NCI-H524 treated with DMSO at 0.1 percent for 48 hours (cell line): ENCODE measurements at places on chromosomes 6 and 20.

DNA sequence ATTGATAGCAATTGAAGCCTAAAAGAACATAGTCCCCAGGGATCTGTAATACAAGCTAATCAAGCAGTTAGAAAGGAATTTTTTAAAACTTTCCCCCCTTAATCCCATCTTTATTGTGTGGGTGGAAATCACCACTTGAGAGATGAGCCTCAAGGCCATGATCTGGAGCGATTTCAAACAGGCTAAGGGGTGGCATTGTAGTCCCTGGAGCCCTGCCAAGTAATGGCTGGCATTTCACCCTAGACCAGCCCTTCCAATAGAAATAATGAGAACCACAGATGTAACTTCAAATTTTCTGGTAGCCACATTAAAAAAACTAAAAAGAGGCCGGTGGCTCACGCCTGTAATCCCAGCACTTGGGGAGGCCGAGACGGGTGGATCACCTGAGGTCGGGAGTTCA is 46.9 kb downstream of the PRDM1 start:
- DNase-seq = no peak

DNA sequence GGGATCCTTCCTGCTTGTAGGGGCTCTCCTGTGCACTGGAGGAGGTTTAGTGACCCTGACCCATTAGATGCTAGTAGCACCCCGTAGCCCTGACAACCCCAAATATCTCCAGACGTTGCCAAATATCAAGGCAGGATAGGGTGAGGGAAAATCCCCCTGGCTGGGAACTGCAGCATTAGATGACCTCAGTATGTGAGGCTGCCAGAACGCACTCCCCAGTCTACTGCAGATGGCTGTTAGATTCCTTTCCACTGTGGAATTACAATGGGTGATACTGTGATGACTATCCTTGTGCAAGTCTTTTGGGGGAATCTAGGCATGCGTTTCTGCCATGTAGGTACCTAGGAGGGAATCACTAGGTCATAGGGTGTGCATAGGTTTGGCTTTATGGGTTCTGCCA is 226.3 kb upstream of the KCNG1 start:
- no peak for DNase-seq

- no peak for DNase-seq
Measured at GRCh38 chr6:137845460-137845859, 21.6 kb upstream of the TNFAIP3 start.

DNA sequence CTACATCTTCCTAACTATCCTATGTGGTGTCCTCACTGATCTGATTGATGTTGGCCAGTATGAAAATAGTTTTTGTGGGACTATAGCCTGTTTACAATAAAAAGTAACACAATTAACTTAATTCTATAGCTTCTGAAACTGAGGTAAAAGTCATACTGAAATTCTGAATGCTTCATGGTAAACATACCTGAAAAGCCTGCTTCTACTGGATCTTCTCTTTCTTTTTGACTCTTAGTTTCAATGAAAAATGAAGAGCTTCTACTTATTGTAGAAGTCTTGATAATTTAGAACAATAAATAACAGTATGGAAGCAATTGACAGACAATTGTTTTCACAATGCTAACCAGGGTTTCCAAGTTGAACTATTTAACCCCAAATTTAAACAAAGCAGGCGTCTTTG is 383.9 kb upstream of the MMS22L start:
- DNase-seq = no peak

GRCh38 chr6:74061201-74061600 is 365.2 kb downstream of the CD109 start:
- no peak for DNase-seq

DNA sequence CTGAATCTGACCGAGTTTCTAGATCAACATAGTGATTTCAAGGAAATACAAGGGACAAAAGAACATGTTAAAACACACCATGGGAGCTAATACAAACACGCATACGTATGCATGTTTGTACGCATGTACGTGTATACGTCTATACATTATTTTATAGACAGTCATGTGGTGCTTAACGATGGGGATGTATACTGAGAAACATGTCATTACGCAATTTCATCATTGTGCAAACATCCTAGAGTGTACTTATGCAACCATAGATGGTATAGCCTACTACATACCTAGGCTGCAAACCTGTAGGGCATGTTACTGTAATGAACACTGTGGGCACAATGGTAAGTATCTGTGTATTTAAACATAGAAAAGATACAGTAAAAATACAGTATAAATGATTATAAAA is 25.0 kb upstream of the NELFCD start:
- DNase-seq = no peak

GRCh38 chr6:106974336-106974998 is at the start of gene CD24:
Gene CD24, minus strand, starts transcription at chr6:106974729. Its CDS starts 83 bp downstream, at chr6:106974646.
- DNase-seq = peak; percentile 20

GRCh38 chr6:122676688-122677087 is 66.5 kb downstream of the PKIB start:
- no peak for DNase-seq

DNA sequence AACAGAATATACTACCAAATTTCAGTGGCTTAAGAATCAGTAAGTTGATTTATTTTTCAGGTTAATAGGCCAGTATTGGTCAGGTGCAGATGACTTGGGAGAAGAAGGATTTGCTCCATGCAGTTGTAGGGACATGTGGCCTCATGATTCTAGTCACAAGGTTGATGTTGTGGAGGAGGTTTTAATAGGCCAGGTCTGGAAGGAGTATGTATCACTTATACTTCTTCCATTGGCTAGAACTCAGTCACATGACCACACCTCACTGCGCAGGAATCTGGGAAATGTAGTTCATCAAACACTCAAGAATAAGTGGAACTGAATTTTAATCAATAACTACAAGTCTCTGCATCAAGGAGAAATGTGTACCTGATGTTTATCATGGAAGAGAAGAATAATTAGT is 281.5 kb upstream of the QKI start:
- no peak for DNase-seq

DNA sequence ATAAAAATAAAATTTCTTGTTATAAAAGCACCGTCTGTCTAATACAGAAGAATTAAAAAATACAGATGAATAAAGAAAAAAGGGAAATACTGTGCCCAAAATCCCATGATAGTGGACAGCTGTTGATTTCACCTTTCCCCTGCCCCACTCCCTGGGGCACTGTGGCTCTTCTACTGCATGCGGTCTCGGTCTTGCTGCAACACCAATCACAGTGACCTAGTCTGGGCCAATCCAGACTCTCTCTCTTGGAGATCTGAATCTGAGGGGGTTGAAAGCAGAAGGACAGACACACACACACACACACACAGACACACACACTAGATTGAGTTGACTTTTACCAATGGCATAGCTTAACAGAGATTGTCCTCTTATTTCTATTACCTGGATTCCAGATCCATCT is 70.5 kb upstream of the FYN start:
- DNase-seq = no peak

DNA sequence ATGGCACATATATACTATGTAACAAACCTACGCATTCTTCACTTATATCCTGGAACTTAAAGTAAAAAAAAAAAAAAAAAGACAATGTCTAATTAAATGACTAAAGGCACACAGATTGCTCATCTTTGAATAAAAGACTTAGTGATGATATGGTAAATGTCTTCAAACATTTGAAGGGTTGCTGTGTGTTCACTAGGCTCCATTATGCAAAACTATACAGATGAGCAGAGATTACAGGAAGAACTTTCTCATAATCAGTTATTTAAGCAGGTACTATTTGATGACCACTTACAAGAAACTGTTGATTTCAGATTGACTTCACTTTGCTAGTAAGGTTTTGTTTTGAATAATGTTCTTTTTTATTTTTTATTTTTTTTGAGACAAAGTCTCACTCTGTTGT is 34.4 kb downstream of the DNAH8 start:
- no peak for DNase-seq

DNA sequence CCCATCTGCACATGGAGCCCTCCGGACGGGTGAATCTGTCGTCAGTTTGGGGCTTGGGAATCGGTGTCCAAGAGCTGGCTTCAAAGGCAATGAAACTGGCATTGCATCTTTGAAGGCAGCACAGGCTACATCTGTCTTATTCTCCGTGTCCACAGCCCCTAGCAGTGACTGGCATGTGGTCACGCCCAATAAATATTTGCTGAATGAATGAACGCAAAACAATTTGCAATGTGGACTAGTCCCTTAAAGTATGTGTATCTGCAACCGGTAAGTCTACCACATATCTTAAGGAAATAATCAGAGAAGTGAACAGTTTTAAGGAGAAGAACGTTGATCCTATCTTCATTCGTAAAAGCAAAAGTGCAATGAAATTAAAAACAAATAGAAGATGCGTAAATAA is 8.0 kb upstream of the PMEPA1 start:
- no peak for DNase-seq

GRCh38 chr6:140271759-140272377 is 897.4 kb upstream of the CITED2 start:
- no peak for DNase-seq

DNA sequence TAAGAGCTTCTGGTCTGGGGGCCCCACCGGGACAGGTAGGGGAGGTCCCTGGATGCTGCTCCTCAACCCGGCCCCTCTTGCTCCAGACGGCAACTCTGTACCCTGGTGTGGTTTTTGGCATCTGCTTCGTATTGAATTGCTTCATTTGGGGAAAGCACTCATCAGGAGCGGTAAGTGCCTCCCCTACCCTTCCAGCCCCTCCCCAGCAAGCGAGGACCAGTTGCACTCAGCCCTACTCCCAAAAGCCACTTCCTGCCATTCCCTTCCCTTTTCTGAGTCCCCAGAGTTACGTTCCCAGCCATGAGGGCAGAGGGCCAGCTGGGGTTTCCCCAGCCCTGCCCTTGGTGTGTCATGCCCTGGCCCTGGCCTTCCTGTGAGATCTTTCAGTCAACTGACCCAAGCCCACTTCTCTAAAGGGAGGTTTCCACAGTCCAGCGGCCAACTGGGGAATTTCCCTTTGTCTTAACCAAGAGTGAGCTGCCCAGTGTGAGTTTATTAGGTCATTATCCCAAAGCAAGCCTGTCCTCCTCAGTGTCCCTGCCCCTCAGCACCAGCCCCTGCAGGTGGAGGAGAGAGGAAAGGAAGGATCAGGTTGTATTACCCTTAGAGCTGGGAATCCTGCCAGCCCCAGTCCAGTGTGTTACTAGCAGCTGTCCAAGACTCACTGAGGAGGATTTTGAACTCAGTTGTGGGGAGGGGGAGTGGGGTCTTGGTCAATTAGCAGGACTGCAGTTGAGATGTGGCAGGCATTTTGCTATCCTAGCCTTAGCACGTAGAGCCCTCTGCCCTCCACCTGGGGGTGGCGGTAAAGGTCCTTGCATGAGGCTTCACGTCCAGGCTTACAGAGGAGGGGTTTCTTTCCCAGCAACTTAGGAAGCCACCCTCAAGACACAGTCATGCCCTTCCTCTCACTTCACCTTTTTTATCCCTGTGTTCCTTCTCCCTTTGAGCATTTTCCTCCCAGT is 45.8 kb downstream of the TM9SF4 start:
- peak; percentile 28 for DNase-seq

DNA sequence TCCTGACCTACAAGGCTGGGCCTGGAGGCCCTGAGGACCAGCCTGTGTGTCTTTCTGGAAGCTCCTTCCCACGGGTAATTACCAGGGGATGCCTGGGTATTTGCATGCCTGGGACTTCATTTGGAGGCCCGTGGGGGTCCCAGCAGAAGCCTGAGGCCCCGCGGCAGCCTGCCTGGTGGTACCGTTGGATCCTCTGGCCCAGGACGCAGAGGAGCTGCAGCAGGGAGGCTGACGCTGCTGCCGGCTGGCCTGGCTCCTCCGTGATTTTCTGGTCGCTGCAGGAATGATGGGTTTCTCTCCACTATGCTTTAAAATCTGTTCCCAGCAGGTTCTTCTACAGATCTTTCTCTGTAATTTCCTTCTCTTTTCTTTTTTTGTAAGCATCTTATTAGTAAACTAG is 6.5 kb downstream of the CABLES2 start:
- no peak for DNase-seq

GRCh38 chr6:28906669-28907068 is 17.1 kb downstream of the TRIM27 start:
- no peak for DNase-seq

- peak; percentile 49 for DNase-seq
Measured at GRCh38 chr20:9397928-9398327, 116.5 kb upstream of the LAMP5 start.

GRCh38 chr6:47302043-47302442 is 7.7 kb downstream of the TNFRSF21 start:
- no peak for DNase-seq

DNA sequence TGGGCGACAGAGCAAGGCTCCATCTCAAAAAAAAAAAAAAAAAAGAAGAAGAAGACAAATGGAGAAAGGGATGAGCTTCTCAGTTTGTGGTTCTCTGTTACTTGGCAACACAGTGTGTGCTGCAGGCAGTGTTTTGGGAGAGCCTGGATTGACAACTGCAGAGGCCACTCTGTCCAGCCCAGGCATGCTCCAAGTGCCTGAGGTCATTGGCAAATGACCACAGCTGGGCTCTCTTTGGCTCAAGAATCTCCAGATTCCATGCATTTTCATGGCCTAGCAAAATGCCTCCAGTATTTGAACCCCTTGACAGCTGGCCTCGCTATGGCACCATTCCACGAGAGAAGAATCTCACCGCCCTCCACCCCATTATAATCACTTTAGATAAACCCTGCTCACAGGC is 126.2 kb downstream of the ANKRD60 start:
- DNase-seq = no peak

DNA sequence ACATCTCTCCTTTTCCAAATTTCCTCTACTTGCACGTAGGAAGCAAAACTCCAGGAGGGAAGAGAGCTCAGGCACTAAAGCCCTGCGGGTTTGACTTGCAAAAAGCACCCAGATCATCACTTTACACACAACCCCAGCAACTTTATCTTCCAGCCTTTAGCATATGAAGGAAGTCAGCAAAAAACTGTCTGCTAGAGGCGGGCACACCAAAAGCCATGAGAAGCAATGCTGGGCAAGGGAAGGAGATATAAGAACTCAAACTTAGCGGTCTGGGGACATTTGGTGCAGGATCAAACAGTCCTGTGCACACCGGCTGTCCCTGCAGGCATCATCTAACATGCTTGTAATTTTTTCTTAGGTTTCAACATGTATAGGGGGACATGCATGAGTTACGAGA is 113.3 kb downstream of the JPH2 start:
- no peak for DNase-seq

DNA sequence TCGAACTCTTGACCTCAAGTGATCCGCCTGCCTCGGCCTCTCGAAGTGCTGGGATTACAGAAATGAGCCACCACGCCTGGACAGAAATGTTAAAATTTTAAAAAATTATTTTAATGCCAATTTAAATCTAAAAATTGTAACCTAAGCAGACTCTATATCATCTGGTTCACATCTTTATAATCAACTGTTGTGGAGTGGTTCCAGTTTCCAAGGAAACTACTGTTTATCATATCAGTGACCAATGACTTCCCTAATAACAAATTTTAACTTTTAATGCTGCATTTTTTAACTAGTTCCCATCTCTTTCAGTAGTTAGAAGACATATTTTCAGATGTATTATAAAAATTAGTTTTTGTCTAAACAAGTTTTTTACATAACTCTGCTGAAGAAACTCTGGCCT is 5.2 kb upstream of the BTN3A2 start:
- no peak for DNase-seq
